ENCODE measurements at places on chromosomes 11 and 22. TPM values are rescaled to one million over a fixed set of nuclear protein-coding genes. Genes with fewer than 3 reads are reported as not detected.

Gene MAP6
- 13.1 TPM for polyA plus RNA-seq

Gene MS4A15
- not detected for polyA plus RNA-seq

Gene CCDC116
- 0.28 TPM for polyA plus RNA-seq

Gene EFEMP2
- polyA plus RNA-seq = 203 TPM

Gene ENTHD1
- not detected for polyA plus RNA-seq

Gene CPT1A
- 22.5 TPM for polyA plus RNA-seq

Gene HTR3A
- polyA plus RNA-seq = not detected

Gene NAP1L4
- 82.5 TPM for polyA plus RNA-seq

Gene SOX6
- polyA plus RNA-seq = 0.03 TPM

Gene MPZL3
- 0.70 TPM for polyA plus RNA-seq

Gene HIC2
- polyA plus RNA-seq = 1.2 TPM

Gene PGA3
- polyA plus RNA-seq = not detected

Gene CLDN5
- polyA plus RNA-seq = not detected

- DNase-seq = no peak
Measured at GRCh38 chr11:83046621-83047172, 25.0 kb downstream of the RAB30 start.

DNA sequence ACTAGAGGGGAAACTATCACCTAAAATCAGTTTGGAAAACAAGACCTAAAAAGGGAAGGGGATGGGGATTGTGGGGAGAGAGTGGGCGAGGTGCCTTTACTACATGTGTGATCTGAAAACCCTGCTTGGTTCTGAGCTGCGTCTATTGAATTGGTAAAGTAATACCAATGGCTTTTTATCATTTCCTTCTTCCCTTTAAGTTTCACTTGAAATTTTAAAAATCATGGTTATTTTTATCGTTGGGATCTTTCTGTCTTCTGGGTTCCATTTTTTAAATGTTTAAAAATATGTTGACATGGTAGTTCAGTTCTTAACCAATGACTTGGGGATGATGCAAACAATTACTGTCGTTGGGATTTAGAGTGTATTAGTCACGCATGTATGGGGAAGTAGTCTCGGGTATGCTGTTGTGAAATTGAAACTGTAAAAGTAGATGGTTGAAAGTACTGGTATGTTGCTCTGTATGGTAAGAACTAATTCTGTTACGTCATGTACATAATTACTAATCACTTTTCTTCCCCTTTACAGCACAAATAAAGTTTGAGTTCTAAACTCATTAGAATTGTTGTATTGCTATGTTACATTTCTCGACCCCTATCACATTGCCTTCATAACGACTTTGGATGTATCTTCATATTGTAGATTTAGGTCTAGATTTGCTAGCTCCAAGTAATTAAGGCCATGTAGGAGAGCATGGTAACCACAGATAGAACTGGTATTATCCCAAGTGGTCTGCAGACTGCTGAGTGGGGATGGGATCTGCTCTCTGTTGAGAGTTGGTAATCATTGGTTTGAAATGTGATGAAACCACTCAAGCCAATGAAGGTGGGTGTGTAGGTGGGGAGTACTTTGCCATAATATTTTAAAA lies 3.6 kb downstream of the NEAT1 start:
- no peak for DNase-seq

DNA sequence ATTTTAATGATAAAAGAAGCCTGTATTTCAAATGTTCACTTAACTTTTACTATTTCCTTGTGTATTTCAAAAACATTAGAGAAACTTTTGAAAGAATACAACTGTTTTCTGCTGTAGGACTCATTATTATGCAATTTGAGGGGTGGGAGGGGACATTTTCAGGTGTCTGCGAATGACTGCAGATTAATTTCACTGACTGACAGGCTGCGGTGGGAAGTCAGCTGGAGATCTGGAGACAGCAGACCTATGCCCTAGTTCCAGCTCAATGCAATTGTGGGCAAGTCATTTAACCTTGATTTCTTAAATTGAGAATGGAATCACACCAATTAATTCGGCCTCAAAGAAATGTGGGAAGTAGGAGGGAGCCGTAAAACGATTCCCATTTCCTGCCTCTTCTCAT lies 128.7 kb downstream of the ARL14EP start:
- no peak for DNase-seq

- DNase-seq = no peak
Measured at GRCh38 chr11:16013649-16014275, 342.6 kb downstream of the SOX6 start.

DNA sequence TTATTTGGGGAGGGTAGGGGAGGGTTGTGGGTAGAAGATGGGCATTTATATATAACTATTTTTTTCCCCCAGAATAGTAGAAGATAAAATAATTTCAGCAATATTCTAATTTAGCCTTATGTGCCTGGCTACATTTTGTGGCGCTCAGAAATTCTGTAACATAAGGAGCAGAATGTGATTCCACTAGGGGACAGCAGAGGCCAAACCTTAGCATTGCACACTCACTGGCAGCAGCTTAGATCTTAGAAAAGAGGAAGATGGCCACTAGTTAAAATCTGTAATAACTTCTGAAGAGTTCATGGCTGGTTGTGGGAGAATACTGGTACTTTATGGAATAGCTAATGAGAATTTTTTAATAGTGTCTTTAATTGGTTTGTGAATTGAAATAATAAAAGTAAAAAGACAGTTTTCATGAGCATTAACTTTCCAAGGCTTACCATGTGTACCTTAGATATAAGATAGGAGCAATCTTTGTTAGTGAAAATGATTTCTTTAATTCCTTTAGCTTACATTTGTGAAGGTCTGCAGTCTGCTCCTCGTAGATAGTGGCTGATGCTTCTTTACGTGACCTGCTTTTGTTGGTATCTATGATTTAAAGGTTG lies 33.1 kb downstream of the DDX10 start:
- DNase-seq = peak; percentile 59

DNA sequence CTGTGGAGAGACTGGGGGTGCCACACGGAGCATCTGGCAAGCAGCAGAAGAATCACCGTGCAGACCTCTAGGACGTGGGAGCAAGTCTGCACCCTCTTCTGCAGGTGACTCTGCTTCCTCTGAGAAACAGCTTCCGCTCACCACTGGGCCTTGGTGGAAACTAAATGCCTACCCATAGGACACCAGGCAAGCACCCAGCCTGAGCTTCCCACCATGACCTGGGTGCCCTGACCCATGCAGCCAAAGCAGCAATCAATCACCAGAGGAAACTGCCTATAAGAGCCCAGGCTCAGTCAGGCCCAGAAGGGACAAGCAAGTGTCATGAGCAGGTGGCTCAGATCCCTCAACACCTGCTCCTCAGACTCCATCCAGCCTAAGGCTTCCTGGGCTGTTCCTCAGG lies 63.4 kb downstream of the IGLL5 start:
- no peak for DNase-seq

GRCh38 chr11:34006876-34007275 lies 44.7 kb upstream of the CAPRIN1 start:
- no peak for DNase-seq

DNA sequence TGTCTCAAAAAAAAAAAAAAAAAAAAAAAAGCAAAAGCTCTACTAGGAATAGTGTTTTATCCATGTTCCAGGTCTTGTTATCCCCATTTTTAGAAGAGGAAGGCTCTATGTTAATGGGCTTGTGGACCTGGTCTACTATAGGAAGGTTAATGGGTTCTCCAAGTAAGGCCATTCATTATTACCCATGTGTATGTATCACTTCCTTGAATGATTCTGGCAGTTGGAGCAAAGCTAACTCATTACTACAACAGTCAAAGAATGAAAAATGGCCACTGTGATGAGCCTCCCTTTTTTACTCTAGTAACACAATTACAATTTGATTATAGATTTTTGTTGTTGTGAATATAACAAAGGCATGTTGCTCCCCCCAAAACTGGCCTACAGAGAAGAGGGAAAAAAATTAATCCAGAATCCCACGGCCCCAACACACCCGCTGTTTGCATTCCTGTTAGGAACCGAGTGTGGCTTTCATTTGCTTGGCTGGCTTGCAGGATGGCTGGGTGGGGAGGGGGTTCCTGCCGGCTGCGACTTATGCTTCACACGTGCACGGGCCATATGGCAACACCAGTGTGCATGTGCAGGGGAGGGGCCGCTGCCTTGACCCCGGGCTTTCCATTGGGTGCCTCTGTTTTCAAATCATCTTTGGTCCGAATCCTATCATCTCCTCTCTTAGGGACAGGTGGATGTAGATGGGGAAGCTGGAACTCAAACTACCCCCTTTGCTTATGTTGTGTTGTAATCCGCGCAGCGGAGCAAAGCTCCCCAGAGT lies 148.8 kb downstream of the HIPK3 start:
- DNase-seq = no peak

DNA sequence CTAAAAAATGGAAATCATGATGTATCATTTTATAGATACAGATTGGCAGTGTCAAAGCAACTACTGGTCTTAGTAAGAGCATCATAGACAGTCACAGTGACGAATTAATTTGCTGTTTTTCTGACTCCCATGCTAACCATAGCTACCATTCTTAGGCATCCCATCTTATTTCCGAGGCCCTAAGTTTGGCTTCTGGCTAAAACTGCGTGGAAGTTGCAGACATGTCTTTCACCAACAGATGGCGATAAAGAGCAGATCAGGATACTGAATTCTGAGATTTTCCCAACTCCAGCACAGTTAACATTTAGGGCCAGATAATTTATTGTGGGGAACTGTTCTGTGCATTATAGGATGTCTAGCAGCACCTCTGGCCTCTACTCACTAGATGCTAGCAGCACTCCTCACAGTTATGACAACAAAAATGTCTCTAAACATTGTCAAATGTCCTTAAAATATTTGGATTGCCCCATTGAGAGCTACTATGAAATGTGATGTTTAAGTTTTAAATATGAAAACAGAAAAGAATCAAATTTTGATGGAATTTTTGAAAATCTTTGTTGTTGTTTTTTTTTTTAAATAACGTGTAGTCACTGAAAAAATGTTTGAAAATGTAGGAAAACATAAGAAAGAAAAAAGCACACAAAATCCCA lies 16.3 kb downstream of the OR2AG2 start:
- peak; percentile 37 for DNase-seq

GRCh38 chr11:6260207-6260726 lies 629 bp downstream of the CCKBR start:
- no peak for DNase-seq

DNA sequence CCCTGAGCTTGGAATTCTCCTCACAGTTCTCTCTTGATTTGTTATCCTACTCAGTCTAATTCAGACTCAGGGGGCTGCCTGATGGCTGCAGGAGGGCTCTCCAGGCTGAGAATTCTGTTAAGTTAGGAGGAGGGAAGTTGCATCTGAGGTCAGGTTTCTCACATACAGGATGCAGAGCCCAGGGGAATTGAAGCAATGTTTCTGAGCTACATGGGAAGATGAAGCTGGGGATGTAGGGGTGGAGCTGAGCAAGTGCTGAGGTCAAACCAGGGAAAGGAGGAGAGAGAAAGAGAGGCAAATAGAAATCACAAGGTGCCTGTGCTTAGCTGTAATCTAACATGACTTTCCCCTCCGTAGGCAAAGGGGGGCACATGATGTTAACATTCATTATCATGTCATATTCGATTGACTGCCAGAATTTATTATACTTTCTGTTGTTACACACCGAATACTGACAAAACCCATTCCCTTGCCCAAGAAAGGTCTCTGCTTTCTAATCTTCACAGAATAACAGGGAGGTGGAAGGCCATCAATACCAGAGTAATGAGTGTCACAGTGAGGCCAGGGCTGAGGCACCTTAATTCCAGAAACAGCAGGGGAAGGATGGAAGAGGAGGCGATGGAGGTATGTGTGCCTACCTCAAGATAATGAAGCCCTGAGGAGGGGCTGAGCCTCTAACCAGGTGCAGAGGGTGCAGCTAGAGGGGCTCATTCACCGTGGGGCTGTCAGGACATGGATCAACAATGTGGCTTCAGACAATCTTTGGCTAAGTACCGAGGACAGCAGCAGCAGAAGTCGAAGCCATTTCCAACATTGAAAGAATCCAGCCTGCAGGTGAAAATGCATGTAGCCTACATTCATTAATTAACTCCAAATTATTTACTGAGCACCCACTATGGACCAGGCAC lies 205.4 kb upstream of the SNX19 start:
- no peak for DNase-seq

- DNase-seq = no peak
Measured at GRCh38 chr11:92413757-92414513, 189.3 kb downstream of the FAT3 start.

DNA sequence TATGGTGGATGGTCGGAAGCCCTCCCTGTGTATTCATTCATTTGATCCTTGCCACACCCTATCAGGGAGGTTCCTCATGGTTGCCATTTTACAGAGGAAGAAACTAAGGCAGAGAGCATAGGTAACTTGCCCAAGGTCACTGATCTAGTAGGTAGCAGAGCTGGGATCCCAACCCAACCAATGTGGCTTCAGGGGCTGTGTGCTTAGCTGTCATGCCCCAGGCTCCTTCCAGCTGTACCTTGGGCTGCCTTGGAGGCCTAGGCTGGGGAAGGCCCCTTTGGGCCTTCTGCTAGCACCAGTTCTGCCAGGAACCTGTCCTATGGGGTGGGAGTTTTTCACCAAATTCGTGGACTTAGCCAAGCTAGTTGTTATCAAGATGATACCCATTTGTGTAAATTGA lies 8.6 kb downstream of the BAD start:
- no peak for DNase-seq

- no peak for DNase-seq
Measured at GRCh38 chr22:30348404-30348803, 8.3 kb downstream of the SF3A1 start.

- no peak for DNase-seq
Measured at GRCh38 chr11:11975201-11976092, 33.0 kb downstream of the DKK3 start.

DNA sequence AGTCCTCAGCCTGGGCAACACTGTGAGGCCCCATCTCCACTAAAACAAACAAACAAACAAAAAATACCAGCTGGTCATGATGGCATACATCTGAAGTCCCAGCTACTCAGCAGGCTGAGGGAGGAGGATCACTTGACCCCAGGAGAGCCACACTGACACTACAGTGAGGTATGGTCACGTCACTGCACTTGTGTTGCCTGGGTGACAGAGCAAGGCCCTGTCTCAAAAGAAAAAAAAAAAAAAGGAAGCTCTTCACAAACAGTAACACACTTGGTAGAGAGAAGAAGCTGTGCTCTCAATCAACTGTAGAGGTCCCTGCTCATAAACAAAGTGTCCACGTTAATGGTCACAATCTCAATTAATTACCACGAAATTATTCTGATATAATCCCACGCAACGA lies 401.6 kb upstream of the CCDC90B start:
- DNase-seq = no peak

GRCh38 chr22:49148895-49149418 lies 678.7 kb downstream of the BRD1 start:
- no peak for DNase-seq

GRCh38 chr22:28441720-28442263 lies 237.8 kb downstream of the TTC28 start:
- peak; percentile 27 for DNase-seq

DNA sequence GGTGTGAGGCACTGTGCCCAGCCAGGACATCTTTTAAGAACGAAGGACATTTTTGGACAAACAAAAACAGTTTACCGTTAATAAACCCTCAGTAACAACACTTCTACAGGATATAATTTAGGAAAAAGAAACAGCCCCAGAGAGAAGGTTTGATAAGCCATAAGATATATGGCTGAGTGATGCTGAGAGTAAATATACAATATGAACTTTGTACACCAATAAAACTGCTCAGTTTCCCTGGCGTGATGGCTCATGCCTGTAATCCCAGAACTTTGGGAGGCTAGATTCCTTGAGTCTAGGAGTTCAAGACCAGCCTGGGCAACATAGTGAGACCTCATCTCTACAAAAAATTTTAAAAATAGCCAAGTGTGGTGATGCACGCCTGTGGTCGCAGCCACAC lies 11.9 kb upstream of the BBS1 start:
- no peak for DNase-seq

Measured in SK-N-SH (cell line).